ENCODE measurements at places on chromosomes 6 and 20.

GRCh38 chr6:133502441-133503335 lies 261.5 kb downstream of the EYA4 start:
- no peak for DNase-seq

GRCh38 chr6:138334000-138334399 lies 43.7 kb upstream of the SMIM28 start:
- no peak for DNase-seq

GRCh38 chr6:3813150-3813780 lies 35.9 kb upstream of the FAM50B start:
- DNase-seq = no peak

DNA sequence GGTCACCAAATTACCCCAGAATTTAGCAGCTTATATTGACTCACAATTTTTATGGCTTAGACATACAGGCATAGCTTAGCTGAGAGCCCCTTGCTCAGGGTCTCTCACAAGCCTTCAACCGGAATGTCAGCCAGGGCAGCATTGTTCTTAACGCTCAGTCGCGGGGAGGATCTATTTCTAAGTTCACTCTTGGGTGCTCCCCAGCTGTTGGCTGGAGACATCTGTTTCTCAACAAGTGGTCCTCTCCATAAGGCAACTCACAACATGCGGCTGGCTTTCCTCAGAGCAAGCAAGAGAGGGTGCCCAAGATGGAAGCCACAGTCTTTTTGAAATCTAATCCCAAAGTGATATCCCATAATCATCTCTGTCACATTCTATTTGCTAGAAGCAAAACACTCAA lies 46.6 kb downstream of the SLX4IP start:
- DNase-seq = no peak

DNA sequence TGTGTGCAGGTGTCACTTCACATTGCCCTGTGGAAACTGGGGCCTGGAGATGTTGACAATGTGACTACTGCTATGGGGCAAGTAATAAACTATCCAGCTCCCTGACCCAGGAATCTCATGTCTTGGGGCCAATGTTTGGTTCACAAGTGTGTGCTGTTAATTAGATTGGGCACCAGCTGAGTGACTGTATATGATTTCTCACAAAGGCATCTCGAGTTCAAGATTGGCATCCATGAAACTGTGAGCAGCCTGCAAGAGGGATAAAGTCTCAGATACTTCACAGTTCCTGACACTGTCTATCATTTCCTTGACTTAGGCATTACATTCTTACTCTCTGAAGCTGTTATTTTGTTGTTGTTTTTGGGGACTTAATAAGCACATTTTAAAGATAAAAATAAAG lies 264.0 kb downstream of the PRKN start:
- no peak for DNase-seq

DNA sequence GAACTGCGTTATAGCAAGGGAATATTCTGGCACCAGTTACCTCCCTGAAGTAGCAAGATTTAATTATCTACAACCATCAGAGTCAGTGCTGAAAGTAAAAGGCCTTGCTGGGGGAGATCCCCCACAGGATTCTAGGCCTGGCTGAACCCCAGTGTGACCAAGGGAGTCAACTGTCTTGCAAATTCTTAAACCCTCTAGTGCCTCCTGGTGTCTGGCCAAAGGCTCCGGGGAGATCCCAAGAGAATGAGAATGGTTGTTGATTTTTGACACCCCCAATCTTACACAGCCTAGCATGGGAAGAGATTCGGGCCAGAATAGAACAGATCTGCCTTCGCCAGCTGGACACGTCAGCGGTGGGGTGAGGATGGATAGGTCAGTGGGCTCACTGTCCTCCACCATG lies 179.4 kb downstream of the ERMARD start:
- DNase-seq = no peak

- DNase-seq = no peak
Measured at GRCh38 chr6:3292431-3293197, 33.9 kb downstream of the PSMG4 start.

DNA sequence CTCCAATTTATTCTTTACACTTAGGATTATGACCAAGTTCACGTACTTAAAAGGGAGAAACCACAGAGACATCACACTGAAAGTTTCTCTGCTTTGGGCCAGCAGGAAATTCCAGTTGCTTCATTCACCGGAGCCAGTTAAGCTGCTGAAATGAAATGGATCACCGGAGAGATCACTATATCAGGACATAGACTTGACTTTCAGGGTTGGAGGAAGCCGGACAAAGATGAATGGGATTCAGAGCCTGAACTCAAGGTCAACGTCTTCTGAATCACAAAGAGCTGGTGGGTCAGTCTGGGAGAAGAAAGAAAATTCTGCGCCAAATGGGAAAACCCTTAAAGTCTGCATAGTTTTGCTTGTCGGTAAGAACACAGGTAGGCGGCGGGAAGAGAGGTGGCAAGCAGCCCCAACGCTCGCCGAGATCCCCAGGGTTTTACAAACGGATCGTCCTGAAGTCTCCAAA lies 81.9 kb upstream of the CCDC28A start:
- no peak for DNase-seq

DNA sequence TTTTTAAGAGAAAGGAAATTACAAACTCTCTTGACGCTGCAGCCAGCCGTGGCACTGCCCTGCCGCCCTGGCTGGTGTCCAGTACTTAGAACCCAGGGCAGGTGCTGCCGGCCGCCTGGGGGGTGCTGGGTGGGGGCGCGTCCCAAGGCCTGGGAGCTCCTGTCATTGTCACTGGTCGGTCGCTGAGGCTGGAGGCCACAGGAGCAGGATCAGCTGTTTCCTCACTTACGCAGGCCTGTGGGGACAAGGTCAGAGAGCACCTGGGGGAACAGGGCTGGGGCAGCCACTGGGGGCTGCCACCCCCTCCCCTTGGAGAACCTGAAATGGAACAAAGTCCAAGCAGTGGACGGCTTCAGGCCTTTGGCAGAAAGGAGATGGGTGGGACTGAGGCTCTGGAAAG lies 5.6 kb downstream of the BIRC7 start:
- DNase-seq = no peak

DNA sequence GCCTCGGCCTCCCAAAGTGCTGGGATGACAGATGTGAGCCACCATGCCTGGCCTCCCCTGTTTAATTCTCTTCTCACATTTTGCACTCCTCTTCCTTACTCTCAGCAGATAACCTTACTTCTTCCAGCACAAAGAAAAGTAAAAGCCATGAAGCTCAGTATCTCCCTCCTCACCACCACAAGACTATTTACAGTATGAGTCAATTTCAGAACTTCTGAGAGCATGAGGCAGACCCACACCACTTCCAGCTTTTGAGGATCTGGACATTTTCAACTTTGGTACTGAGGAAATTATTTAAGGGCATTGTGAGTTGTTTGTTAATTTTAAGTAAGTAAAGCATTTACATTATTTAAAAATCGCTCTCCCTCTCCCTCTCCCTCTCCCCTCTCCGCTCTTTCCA lies 8.0 kb upstream of the SNX3 start:
- no peak for DNase-seq

DNA sequence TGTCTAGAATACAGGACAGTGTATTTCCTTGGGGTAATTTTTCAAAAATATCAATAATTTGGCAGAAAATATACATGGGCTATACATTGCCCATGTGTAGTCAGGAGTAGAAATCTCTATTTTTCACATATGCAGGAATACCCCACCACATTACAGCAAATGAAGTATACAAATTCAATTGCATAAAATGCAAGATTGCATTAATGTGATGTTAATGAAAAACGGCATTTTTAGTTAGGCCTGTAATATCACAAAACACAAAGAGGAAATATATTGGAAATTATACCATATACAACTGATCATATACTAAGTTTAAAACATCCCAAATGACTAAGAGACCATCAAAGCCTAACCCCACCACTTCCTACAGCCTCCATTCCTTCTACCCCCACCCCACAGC lies 154.9 kb downstream of the SYNE1 start:
- DNase-seq = no peak

Measured in stimulated activated CD4-positive, alpha-beta T cell treated with anti-CD3 and anti-CD28 coated beads, Interleukin-15, amount 100 ng/mL, for 1 hour (primary cell).